ENCODE measurements at places on chromosomes 6 and 20. TPM values are rescaled to one million over a fixed set of nuclear protein-coding genes. Genes with fewer than 3 reads are reported as not detected.

The SKIC2 gene
- total RNA-seq = 23.8 TPM

The GRM1 gene
- 0.53 TPM for total RNA-seq

The TEAD3 gene
- 7.1 TPM for total RNA-seq

- no peak for DNase-seq
These were observed 699.0 kb downstream of the HDGFL1 start for GRCh38 chr6:23268348-23268747.

- DNase-seq = no peak
These were observed 176.9 kb upstream of the PRND start for GRCh38 chr20:4544765-4545164.

DNA sequence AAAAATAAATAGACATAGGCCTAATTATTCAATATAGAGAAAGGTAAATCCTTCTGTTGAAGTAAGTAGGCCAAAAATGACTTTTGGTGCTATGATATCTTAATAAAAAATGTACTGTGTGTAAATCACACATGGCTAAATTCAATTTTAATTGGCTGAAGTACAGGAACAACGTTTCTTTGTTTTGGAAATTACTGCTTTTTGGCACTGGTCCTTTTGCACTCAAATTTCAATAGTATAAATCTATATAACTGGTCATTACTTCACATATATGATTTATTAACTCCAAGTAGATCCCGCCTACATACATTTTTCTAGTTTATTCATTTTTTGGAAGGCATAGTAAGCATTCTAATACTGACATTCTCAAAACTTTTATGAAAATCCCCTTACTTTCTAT is 114.5 kb downstream of the RALGAPA2 start:
- no peak for DNase-seq

DNA sequence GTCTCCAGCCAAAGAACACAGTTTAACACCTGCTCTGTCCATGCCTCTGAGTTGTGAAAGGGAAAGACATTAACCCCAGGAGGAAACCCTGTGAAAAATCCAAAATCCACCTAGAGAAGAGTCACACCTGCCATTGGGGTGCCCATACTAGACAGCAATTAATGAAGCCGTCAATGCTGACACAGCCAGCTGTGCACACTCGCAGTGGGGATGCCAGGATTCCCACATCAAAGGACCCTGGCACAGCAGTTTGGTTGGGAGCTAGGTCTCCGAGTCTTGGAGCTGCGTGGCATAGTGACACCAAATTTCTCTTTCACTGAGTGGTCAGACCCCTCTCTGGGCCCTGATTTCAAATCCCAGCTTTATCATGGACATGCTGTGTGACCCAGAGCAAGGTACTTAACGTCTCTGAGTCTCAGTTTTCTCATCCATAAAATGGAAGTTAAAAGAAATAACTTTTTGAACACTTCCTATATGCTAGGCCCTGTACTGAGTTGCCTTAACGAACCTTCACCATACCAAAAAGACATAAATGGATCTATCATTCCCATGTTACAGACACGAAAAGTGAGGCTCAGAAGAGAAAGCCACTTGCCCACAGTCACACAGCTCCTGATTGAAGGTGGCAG is 30.8 kb downstream of the BPIFB1 start:
- DNase-seq = no peak

GRCh38 chr20:39338469-39339376 is 376.6 kb downstream of the DHX35 start:
- no peak for DNase-seq

All from H4 (cell line).